ENCODE measurements at places on chromosomes 1 and 21. TPM values are rescaled to one million over a fixed set of nuclear protein-coding genes. Genes with fewer than 3 reads are reported as not detected.

DNA sequence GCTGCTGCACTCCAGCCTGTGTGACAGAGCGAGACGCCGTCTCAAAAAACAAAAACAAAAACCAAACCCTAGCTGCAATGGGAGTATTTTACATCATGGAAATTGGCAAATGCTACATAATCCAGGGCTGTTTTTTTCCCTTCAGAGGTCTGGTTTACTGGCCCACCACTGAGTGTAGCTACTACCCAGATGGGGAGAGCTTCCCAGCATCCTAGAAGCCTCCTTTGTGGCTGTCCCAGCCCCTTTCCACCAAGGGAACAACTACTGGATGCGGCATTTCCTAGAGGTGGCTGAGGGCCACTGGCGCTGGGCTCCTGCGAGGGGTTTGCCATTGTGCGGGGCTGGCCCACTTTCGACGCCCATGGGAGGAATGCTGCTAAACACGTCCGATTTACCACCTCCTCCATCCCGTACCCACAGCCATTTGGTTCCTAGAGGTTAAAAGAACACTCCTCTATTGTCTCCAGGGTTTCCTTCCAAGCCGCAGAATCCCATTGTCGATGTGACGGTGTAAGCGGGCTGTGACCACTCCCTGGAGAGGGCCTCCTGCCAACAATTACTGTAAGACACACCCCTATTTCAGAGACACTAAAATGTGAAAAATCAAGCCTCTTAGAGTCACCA, 55.4 kb downstream of the RUNX3 start:
- DNase-seq, result no peak

GRCh38 chr1:197771904-197772556, 3.2 kb downstream of the DENND1B start:
- DNase-seq, result no peak

DNA sequence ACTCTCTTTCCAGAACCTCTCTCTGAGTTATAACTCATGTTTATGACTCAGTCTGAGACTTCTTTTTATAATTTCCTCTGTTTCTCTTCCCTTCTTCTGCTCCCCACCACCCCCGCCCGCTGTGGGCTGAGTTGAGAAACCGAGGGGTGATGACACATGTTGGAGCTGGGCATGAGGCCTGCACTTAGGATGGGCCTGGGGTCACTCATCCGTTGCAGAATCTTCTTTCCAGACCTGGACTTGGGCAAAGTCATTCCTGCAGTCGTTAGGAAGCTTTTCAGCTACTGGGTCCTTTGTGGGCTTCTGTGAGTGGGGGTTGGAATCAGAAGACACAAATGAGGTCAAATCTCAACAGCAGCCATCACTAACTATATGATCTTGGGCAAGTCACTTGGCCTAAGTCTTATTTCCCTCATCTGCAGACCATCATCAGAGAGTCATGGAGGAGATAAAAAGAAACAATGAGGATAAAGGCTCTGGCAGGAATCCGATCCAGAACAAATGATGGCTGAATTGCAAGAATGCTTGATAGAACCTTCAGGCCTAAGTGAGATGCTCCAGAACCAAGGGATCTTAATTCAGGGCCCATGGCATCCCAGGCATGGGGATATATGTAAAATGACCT, 53.4 kb downstream of the RPS6KA1 start:
- DNase-seq, result no peak

- peak; percentile 90 for DNase-seq
Measured at GRCh38 chr1:211260141-211261107, 1.3 kb downstream of the RCOR3 start.

GRCh38 chr1:234716908-234717375, 107.0 kb upstream of the IRF2BP2 start:
- DNase-seq, result peak; percentile 67

DNA sequence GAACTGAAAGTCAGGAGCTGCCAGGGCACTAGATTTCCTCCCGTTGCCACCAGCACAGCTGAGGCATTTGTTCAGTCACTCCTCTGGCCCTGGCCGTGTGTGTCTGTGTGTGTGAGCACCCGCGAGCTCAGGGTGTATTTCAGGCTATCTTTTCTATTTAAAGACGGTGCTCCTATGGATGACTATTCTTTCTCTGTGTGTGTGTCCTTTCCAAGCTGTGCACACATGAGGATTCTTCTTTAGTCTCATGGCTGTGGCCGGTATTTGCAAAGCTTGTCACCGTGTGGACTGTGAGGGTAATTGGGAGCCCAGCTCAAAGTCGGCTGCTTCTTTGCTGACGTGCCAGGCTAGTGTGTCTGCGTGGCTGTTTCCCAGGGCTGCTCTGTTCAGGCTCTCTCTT, 3.0 kb upstream of the KCND3 start:
- DNase-seq, result peak; percentile 14

DNA sequence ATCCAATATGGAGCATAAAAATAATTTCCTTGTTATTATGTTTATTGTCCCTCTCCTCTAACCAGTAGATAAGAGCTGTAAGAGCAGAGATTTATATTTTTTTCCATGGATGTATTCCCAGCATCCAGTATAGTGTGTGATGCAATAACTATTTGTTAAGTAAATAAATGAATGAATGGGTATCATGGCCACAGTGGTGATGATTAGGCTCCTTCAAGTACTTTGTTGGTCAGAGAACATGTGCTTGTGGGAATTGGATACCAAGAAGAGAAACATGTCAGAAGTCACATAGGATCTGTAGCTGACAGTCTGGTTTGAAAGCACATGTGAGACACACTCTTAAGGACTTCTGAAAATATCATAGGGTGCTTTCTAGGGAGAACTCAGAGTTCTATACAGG, 588.5 kb downstream of the AGBL4 start:
- DNase-seq, result no peak

DNA sequence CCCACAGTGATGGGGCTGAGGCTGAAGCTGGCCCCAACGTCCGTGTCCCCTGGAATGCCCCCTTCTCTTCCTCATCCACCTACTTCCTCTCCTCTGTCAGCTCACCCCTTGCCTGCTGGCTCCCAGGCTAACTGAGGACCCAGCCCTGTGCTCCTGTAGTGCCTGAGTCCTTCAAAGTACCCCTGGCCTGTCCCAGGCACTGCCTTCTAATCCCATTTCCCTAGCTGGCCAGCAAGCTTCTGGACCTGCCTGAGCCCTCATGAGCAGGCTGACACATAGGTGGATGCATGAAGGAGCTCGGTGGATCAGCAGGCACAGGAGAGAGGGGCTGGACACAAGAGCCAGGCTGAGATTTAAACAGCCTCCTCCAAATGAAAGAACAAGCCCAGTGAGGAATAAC, 650.8 kb downstream of the NPHP4 start:
- DNase-seq, result no peak

- DNase-seq, result no peak
Measured at GRCh38 chr1:167465743-167466142, 52.6 kb downstream of the CD247 start.

GRCh38 chr21:45482899-45483821, 59.1 kb downstream of the SLC19A1 start:
- DNase-seq, result no peak

DNA sequence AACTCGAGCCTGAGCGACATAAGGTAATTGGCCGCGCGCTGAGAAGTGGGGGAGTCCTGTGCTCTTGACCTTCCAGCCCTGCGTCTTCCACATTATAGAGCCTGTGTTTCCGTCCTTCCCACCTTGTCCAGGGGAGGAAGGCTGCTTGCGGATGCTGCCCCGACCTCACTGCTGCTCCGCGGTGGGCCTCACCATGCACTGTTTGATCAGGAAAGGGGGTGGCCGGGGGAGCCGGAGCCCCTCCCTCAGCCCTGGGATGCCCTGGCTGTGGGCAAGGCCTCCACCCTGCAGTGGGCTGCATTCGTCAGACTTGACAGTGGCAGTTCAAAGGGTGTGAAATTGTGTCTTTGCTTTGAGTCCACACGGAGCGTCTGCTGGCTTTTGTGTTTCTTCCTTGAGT, 30.1 kb downstream of the PCNT start:
- DNase-seq, result no peak

DNA sequence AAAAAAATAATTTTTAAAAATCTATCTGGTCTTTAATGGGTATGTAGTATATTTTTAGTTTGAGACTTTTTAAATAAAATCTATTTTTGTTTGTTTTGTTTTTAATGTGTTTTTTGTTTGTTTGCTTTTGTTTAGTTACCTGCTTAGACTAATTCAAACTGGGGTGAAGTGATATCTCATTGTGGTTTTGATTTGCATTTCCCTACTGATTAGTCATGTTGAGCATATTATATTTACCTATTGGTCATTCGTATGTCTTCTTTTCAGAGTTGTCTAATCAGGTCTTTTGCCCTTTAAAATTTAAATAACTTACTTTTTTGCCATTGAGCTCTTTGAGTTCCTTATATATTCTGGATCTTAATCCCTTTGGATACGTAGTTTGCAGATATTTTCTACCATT, 20.3 kb downstream of the CD1B start:
- DNase-seq, result no peak

- no peak for DNase-seq
Measured at GRCh38 chr1:155192346-155193274, 15.1 kb downstream of the THBS3 start.

DNA sequence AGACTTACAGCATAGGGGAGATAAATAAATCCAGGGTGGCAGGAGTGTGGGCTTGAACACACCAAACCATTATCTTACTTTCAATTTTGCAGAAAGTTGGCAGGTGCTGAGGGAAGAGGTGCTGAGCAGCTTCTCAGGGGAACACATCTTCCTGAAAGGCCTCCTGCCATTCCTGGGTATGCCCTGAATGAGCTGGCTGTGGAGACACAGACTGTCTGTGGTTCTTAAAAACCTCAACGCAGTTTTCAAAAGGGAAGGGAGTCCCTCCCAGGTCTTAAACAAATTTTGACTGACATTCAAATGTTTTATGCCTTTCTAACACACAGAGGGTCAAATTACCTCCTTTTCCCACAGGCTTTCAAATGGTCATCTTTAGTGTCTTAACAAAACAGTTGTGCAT, 166.9 kb downstream of the TNFSF18 start:
- no peak for DNase-seq

- peak; percentile 54 for DNase-seq
Measured at GRCh38 chr1:44239961-44240371, 26.7 kb downstream of the DMAP1 start.

GRCh38 chr1:9135073-9135836, 6.4 kb upstream of the GPR157 start:
- no peak for DNase-seq

- DNase-seq, result peak; percentile 15
Measured at GRCh38 chr1:231157311-231157710, 4.5 kb upstream of the TRIM67 start.

DNA sequence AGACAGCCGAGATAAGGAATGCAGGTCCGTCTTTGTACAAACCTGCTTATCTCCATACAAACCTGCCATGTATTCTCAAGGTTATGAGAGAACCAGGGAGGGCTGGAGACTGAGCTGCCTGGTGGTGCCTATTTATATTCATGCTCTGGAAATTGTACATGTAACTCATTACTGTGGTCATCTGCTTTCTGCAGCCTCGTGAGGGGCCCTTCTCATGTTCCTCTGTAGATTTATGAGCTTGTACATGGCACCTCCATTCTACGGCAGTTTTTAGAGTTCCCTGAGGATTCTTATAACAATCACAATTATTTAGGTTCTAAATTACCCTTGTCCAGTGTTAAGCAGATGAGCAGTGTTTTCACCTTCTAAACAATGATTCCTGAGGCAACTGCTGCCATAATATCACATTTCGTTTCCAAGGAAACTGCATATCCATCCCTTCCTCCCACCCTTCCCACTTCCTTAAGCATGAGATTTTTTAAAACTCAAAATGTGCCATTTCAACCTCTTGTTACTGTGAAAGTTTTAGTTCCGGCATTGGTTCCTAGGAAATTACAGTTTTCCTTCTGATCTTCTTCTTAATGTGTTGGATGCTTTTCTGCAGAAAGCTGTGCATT, 112.1 kb downstream of the ST6GALNAC3 start:
- no peak for DNase-seq

GRCh38 chr1:243848165-243848857, 1.7 kb downstream of the AKT3 start:
- no peak for DNase-seq

DNA sequence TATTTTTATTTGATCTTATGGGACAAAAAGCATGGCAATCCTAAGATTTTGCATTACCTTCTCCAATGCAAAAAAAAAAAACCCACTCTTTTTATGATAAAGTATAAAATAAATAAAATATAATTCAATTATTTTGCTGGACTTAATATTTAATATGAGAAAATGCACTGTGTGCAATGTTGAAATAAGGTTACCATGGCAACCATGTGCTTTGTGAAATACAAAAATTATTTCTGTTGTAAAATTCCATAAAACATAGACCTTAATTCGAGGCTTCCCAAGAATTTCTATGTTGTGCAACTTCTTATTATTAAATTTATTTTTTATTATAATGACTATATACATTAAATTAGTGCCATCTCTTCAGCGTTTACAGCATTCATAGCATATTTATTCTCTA, 989.5 kb downstream of the MRPL39 start:
- DNase-seq, result no peak

ADGRL4 gene
- 3.6 TPM for total RNA-seq

MYOG gene
- 2.6 TPM for total RNA-seq

S100A8 gene
- total RNA-seq, result 16.6 TPM

SDE2 gene
- total RNA-seq, result 40.4 TPM

ATXN7L2 gene
- total RNA-seq, result 0.24 TPM

CLDN14 gene
- 0.96 TPM for total RNA-seq

HRNR gene
- total RNA-seq, result 2.2 TPM

CD5L gene
- total RNA-seq, result not detected

SLC2A5 gene
- total RNA-seq, result 14.2 TPM

BTG2 gene
- total RNA-seq, result 63.3 TPM

TEDDM1 gene
- 4.6 TPM for total RNA-seq

ELAPOR1 gene
- 1.9 TPM for total RNA-seq

IQGAP3 gene
- total RNA-seq, result 4.6 TPM

CDC42SE1 gene
- total RNA-seq, result 33.5 TPM

SPRR2A gene
- total RNA-seq, result not detected

Data from umbilical cord (tissue), 2 donors.